ENCODE measurements at places on chromosomes 5 and 9.

DNA sequence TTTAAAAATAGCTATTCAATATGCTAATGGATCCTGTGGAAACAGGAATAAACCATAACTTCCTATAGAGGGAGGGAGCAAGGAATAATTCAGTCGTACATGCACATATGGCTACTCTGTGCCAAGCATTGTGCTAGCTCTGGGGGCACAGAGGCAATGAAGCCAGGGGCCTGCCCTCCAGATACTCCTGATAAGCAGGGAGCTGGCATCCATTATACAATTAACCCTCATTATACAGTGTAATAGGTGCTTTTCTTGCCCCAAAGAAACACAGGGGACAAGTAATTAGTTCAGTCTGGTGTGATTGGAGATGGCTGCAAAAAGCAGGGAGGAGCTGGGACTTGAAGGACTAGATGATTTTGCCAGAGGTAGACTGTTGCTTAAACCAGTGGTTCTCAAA, 200.4 kb downstream of the SREK1 start:
- no peak for DNase-seq

- no peak for DNase-seq
These were observed 156.6 kb downstream of the TMEM38B start for GRCh38 chr9:105850852-105851500.

DNA sequence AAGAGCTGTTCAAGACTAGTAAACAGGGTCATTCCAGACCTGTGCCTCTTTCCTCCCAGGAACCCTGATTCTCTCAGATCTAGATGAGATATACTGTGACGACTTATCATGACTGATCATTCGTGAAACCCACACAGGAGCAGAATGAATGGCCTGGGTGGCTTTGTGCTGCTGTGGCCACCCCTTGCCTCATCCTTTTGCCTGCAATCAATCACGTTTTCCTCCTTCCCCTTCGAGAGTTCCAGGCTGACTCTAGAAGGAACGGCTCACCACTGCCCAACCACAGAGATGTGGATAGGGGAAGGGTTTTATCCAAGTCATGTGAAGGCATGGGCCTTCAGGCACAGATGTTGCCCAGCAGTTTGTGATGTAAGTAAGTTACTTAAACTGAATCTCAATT, 5.8 kb downstream of the ANXA6 start:
- DNase-seq, result no peak

DNA sequence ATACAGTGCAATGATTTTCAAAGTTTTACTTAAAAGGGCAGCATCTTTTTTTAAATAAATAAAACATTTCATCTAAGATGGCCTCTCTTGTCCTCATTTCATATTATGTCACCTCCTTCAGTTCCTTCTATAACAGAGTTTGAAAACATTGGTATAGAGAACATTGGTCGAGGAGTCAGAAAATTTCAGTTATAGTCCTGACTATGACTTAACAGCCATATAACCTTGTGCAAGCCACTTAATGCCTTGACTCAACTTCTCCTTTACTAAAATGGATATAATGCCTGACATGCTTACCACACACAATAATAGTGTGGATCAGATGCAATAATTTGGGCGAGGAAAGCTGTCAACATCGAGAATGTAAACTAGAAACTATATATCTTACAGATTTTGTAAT, 22.6 kb downstream of the SSBP2 start:
- DNase-seq, result no peak

DNA sequence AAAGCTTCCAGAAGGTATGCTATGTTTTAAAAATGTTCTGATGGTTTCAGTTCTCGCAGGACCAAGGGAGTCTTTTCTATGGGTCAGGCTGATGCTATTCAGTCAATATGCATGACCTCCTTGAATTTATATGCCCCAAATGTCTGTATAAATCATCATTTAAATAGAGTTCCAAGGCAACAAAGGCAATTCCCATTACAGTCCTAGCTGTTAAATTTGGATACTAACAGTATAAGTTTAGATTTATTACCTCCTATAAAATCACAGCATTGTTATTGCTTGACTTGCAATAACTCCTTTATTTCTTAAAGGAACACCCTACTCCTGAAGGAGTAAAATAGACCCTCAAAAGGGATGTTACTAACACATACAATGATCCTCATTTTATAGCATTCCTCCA, 387.7 kb upstream of the CHD1 start:
- DNase-seq, result no peak

GRCh38 chr9:132610661-132611060, 28.3 kb downstream of the BARHL1 start:
- DNase-seq, result no peak

DNA sequence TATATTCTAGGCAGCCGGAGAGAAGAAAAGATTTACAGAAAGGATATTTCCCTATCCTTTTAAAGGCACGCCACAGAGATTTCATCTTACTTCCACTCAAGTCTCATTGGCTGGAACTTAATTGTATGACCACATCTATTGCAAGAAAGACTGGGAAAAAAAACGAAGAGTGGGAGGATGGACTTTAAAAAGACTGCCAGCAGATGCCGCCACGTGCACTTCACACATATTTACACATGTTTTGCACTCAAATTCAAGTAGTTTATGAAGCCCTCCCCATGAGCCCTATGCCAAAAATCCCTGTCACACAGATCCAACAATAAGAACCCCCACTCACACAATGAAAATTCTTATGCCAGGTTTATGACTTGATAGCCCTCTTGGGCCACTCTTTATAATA, 138.5 kb upstream of the TYRP1 start:
- DNase-seq, result no peak

DNA sequence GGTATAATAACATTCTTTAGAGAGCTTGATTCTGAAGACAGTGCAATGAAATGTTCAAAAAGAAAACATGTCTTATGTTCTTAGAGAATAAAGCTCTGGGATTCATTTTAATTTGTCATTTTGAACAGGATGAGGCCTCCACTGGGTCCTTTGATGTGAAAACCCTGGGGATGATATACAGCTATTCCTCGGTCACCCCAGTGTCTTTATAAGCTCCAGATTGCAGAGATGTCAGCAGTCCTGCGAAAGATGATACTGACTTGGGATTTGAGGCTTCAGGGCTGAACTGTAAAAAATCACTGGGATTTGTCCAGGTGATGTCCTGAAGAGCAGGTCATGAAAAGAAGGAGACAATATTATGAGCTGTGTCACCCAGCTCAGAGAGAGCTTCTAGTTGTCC, 529.7 kb upstream of the ZNF608 start:
- no peak for DNase-seq

- DNase-seq, result no peak
These were observed 19.8 kb downstream of the ADAMTS2 start for GRCh38 chr5:179325296-179326031.

- DNase-seq, result no peak
These were observed 436.0 kb downstream of the ZNF608 start for GRCh38 chr5:124310453-124310852.

- no peak for DNase-seq
These were observed 101.6 kb upstream of the CPEB4 start for GRCh38 chr5:173786286-173787187.

GRCh38 chr9:135385793-135386192, 93.8 kb upstream of the PPP1R26 start:
- no peak for DNase-seq

DNA sequence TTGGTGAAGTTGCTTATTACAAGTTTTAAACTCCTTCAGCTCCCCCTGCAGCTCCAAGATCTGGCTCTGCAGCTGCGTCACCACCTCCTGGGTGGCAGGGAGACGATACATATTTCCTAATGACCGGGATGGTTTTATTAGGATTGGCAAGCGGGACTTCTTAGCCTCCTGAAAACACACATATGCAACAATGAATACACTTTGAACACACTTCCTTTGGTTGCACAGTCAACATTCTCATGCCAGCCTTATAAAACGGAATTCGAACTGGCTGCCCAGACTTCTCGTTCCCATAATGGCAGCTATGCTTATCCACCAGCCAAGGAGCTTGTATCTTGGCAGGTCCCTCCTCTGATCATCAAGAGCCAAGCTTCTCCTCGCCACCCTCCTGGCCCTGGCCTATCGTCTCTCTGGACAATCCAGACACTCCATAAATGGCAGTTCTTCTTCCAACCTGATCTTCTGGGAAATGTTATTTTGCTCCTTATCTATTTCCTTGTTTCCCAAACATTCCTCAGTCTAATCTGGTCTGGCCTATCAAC, 131.9 kb downstream of the CDK5RAP2 start:
- no peak for DNase-seq

- no peak for DNase-seq
These were observed 56.2 kb upstream of the ZSWIM6 start for GRCh38 chr5:61275841-61276240.

DNA sequence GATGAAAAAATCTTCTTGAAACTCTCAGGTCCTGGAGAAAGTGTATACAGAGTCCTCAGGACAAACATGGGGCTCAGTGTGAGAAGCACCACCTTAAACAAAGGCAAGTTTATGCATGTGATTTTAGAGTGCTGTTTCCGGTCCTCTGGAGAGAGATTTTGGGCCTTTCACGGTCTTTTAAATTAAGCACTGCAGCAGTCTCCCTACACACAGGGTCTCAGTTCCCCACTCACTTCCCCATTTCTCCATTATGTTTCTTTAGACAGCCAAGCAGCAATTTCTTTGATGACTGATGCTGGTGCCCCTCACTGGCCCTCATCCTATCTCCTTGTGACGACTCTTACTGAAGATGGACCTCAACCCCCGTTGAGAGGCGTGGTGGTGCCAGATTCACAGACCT, 220.2 kb upstream of the CLINT1 start:
- no peak for DNase-seq

- DNase-seq, result no peak
These were observed 31.7 kb downstream of the SARDH start for GRCh38 chr9:133706307-133707050.

DNA sequence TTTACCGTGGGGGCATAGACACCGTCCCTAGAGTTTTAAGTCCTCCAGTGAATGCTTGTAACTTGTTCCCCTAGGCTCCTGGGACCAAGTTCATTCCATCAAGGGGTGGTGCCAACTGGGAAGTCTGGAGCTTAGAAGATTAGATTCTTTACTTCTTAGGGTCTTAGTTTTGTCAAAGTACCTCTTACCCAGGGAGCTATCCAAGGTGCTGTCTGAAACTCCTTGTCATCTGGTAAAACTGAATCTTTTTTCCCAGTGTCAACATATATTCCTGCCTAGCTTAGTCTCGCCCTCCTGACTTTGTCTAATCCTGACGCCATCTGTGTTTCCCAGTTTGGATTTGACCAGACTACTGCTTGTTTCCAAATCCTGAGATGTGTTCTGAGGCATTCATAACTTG, 41.6 kb downstream of the MAMDC2 start:
- DNase-seq, result no peak

DNA sequence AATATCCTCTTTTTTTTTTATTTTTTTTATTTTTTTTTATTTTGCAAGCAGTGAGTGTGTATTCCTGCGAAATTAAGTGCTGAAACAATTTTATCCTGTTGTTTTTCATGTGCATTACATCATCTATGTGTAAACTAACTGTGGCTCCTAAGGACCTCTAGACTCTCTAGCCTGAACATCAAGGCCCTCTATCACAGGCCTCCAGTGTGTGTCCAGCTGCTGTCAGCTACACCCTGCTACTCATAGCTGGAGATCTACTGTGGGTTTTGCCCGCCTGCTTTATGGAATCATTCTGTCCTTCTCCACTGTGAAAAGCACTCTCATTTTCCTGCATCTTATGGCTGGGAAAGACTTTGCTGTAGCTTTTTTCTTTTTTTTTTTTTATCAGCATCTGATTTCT, 157.8 kb downstream of the KCTD16 start:
- DNase-seq, result peak; percentile 70

GRCh38 chr9:130831077-130831476, 4.0 kb upstream of the ABL1 start:
- DNase-seq, result no peak

- no peak for DNase-seq
These were observed 13.3 kb upstream of the GNG10 start for GRCh38 chr9:111648066-111648465.

GRCh38 chr5:122844910-122845228, 544 bp upstream of the SNX24 start:
- DNase-seq, result no peak

DNA sequence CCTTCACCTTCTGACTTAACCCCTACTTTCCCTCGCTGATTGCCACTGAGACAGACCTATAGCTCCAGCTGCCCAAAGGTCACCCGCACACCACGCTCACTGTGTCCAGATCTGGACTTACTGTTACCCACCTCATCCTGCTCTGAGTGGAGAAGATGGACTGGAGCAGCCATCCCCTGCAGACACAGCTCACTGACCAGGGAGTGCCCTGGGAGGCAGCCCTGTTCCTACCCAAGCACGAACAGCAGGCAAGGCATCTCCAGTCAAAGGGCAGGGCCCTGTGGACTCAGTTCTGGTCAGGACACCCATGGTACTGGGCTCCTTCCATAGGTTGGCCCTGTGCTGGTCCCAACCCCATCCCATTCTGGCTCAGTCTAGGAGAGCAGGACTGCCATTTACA, 9.5 kb upstream of the BARX1 start:
- DNase-seq, result no peak

DNA sequence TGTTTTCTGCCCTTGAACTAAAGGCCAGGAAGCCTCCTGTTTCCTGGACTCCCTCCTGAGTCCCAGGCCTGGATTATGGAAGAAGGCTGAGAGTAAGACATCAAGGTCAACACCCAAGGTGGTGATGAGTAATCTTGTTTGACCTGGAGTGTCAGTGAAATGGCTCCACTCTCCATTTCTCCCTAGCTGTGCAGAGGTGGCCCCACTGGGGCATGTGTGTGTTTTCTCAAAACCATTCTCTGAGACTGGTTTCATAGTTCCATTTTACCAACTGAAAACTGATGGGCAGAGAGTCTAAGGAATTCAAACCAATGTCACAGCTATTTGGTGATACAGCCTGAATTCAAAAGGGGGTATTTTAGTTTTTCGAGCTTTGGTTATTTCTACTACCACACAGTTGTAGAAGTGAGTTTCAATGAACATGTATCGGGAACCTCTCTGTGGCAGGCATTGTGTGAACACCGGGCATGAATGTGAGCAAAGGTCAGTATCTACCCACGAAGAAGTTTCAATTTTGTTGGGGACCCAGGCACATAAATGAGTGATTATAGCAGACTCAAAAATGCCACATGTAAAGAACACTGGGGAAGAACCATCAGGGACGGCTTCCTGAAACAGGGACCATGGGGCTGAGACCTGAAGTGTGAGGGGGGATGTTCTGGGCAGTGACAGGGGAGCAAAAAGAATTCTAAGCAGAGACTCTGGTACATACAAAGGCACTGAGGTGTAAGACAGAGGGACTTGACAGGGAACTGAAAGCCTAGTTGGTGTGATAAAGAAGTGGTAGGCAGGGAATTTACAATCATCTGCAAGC, 269.6 kb upstream of the KLF4 start:
- no peak for DNase-seq

- no peak for DNase-seq
These were observed 60.2 kb downstream of the SMIM23 start for GRCh38 chr5:171845857-171846256.

GRCh38 chr5:43121233-43121912, 659 bp downstream of the ZNF131 start:
- peak; percentile 96 for DNase-seq

DNA sequence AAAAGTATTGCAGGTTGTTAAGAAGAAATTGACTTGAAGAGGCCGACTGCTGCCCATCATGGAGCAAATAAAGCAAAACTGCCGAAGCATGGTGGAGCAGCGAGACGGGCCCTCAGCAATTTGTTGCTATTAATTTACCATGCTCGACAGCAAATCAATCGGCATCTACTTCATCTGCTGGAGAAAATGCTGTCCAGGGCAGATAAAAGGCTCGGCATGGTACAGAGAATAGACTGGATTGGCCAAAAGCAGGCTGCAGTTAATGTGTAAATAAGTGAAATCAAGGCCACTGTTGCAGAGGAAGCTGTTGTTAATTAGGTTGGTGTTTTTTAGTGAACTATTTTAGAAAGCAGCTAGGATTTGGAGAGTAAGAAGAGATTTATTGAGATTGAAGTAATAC, 8.3 kb downstream of the TLE4 start:
- no peak for DNase-seq

- no peak for DNase-seq
These were observed 179.1 kb downstream of the MUSK start for GRCh38 chr9:110847671-110848070.
